Heart right ventricle (tissue), 16 donors: ENCODE measurements at places on chromosomes 2 and 18.

DNA sequence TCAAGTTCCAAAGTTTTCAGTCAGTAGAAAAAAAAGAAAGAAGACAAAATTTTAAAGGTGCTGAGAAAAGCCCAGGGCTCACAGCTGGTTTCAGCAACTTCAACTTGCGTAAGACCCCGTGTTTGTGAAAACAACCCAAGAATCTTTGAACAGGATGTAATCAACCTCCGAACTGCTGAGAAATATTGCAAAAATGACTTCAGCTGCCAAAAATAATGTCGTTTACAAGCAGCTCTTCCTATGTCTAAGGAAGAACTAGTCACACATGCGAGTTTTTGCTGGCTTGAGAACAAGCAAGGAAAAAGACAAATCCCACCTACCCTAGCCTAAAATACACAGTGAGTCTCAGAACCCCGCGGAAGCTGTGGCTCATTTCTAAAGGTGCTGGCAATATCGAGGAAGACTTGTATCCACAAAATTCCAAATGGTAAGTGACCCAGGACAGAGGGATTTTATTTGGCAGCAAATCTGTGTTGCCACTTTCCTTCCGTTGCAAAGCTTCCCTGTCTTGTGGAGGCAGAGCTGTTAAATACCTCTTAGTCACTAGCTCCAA, 59.8 kb upstream of the SLC8A1 start:
- H3K27ac ChIP-seq: peak overlapping the region; percentile 89
- no peaks in the 10 kb centered on the region for H3K36me3 ChIP-seq
- no peaks in the 10 kb centered on the region for H3K27me3 ChIP-seq
- peaks cover 40% of the 10 kb centered on the region for H3K4me1 ChIP-seq
- H3K4me3 ChIP-seq: peak overlapping the region; percentile 38
- peak; percentile 36 for DNase-seq

GRCh38 chr2:182907081-182907830, 40.8 kb upstream of the FRZB start:
- H3K27me3 ChIP-seq: no peaks in the 10 kb centered on the region
- H3K4me1 ChIP-seq: no peaks in the 10 kb centered on the region
- no peak overlapping the region for H3K27ac ChIP-seq

GRCh38 chr2:137202318-137202717, 437.0 kb downstream of the THSD7B start:
- DNase-seq: no peak
- H3K36me3 ChIP-seq: no peaks in the 10 kb centered on the region
- H3K4me1 ChIP-seq: no peaks in the 10 kb centered on the region
- no peak overlapping the region for H3K4me3 ChIP-seq
- no peaks in the 10 kb centered on the region for H3K27me3 ChIP-seq

DNA sequence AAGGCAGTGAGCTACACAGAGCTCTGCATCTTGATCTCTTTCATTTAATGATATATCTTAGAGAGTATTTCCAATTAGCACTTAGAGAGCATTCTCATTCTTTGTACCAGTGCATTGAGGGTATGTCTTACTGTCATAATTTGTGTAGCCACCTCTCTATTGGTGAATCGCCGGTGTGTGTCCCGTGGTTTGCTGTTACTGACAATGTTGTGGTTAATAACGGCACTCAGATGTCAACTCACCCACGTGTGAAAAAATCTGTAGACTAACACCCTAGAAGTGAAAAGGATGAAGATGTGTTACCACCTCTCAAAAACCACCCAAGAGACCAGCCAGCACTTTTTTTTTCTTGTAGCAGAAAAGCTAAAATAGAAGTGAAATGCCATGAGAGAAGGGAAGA, 37.1 kb downstream of the TEX51 start:
- H3K4me1 ChIP-seq: no peaks in the 10 kb centered on the region
- H3K36me3 ChIP-seq: no peaks in the 10 kb centered on the region
- no peak for DNase-seq
- H3K27me3 ChIP-seq: no peaks in the 10 kb centered on the region

DNA sequence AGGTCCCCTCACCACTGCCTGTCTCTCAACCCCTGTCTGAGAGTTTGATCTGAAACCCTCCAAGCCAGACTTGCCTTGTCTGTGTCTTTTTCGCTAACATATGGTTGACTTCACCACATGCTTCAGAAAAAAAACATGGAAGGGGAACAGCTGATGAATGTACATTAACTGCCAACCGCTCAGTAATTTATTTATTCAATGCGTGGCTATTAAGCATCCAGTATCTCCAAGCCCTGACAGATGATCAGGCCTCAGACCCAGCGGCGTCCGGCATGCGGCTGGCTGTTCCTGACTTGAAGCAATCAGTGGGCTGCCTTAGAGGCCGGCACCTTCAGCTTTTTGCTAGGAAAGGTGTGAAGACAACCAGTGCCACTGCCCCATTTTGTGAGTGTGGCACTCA, 62.3 kb downstream of the NGEF start:
- H3K36me3 ChIP-seq: no peaks in the 10 kb centered on the region
- H3K4me1 ChIP-seq: no peaks in the 10 kb centered on the region
- no peak overlapping the region for H3K27ac ChIP-seq
- DNase-seq: no peak

GRCh38 chr2:58006952-58007284, 39.7 kb upstream of the VRK2 start:
- H3K4me3 ChIP-seq: no peak overlapping the region
- DNase-seq: no peak
- no peaks in the 10 kb centered on the region for H3K4me1 ChIP-seq
- no peaks in the 10 kb centered on the region for H3K36me3 ChIP-seq
- no peaks in the 10 kb centered on the region for H3K27me3 ChIP-seq

GRCh38 chr2:230124757-230125431, 56.2 kb upstream of the SLC16A14 start:
- DNase-seq: peak; percentile 17
- no peak overlapping the region for H3K27ac ChIP-seq
- H3K27me3 ChIP-seq: no peaks in the 10 kb centered on the region

DNA sequence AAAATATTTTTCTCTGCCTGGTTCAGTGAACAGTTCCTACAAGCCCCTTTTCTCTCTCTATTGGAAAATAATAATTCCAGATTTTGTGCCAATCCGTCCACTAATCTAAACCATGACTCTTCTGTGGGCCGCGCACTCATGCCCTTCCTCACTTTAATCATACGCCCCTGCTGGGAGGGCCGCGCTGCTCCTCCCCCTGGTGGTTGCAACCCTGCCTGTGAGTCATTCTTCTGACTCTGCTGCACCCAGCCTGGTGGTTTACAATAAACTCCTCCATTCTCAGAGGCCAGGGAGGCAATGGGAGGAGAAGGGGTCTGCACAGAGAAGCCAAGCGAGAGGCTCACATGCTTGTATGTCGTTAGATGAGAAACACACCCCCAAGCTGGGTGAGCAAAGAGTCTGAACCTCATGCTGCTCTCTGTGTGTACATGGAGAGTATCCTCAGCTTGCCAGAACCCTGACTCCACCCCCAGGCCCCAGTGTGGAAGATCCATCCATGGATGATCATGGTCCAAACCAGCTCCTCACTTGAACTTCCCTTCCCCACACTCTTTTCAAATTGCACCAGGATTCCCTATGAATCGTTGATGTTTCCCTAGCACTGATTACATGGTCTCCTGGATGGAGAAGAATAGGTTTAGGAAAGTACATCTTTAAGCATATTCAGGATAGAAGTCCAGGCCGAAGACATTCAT, 228.9 kb downstream of the ANKRD30B start:
- no peak overlapping the region for H3K4me3 ChIP-seq
- DNase-seq: no peak
- H3K27ac ChIP-seq: no peak overlapping the region
- H3K36me3 ChIP-seq: no peaks in the 10 kb centered on the region
- H3K27me3 ChIP-seq: no peaks in the 10 kb centered on the region
- no peaks in the 10 kb centered on the region for H3K4me1 ChIP-seq

- no peaks in the 10 kb centered on the region for H3K27me3 ChIP-seq
- peak overlapping the region; percentile 79 for H3K27ac ChIP-seq
- H3K4me3 ChIP-seq: no peak overlapping the region
- H3K4me1 ChIP-seq: peaks cover 12% of the 10 kb centered on the region
Measured at GRCh38 chr2:26008851-26009566, 24.9 kb upstream of the RAB10 start.

GRCh38 chr2:96253006-96253405, 12.8 kb downstream of the TMEM127 start:
- peaks cover 15% of the 10 kb centered on the region for H3K36me3 ChIP-seq
- H3K27ac ChIP-seq: peak overlapping the region; percentile 71
- H3K4me1 ChIP-seq: peaks cover 93% of the 10 kb centered on the region

- no peaks in the 10 kb centered on the region for H3K27me3 ChIP-seq
- DNase-seq: no peak
- H3K27ac ChIP-seq: no peak overlapping the region
- H3K36me3 ChIP-seq: no peaks in the 10 kb centered on the region
- H3K4me3 ChIP-seq: no peak overlapping the region
- H3K4me1 ChIP-seq: no peaks in the 10 kb centered on the region
Measured at GRCh38 chr18:39198376-39198775, 1632.8 kb upstream of the CELF4 start.

DNA sequence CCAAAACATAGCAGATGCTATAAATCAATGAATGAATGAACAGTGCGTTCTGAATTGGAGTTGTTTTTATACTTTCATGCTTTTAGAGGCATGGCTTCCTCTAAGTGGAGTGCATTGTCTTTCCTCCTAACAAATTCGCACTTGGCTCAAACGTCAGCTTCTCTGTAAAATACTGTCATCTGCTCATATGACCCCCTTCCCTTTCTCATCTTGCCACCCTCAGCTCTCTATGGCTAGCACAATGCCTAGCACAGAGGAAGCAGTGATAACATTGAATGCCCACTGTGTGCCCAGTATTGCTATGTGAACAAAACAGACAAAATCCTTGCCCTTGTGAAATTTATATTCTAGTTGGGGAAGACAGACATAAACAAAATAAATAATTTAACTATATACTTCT, 258.8 kb downstream of the MREG start:
- H3K27ac ChIP-seq: peak overlapping the region; percentile 15
- no peak overlapping the region for H3K4me3 ChIP-seq
- H3K27me3 ChIP-seq: no peaks in the 10 kb centered on the region
- DNase-seq: no peak
- no peaks in the 10 kb centered on the region for H3K36me3 ChIP-seq
- H3K4me1 ChIP-seq: peaks cover 5% of the 10 kb centered on the region

GRCh38 chr18:13222856-13223281, 4.3 kb downstream of the LDLRAD4 start:
- DNase-seq: peak; percentile 61
- H3K4me1 ChIP-seq: peaks cover 68% of the 10 kb centered on the region
- no peaks in the 10 kb centered on the region for H3K27me3 ChIP-seq

DNA sequence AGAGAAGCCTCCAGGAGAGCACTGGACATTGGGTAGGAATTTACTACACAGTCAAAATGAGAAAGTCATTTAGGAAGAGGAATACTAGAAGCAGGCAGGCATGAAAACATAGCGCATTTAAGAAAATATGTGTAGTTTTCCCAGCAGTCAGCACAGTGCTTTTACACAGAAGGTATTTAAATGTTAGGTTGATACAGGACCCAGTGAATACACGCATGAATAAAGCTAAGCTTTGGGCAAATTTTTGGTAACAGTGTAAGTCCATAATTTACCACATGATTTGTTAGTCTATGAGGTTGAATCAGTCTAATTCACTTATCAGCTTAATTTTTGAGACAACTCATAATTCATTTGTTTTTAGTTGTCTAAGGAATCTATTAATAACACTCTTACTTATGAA, 421.7 kb upstream of the CDH20 start:
- H3K4me3 ChIP-seq: no peak overlapping the region
- DNase-seq: no peak
- no peak overlapping the region for H3K27ac ChIP-seq
- H3K36me3 ChIP-seq: no peaks in the 10 kb centered on the region
- H3K4me1 ChIP-seq: no peaks in the 10 kb centered on the region

GRCh38 chr2:177419274-177419673, 26.7 kb downstream of the AGPS start:
- no peak overlapping the region for H3K4me3 ChIP-seq
- no peak overlapping the region for H3K27ac ChIP-seq
- no peaks in the 10 kb centered on the region for H3K36me3 ChIP-seq

DNA sequence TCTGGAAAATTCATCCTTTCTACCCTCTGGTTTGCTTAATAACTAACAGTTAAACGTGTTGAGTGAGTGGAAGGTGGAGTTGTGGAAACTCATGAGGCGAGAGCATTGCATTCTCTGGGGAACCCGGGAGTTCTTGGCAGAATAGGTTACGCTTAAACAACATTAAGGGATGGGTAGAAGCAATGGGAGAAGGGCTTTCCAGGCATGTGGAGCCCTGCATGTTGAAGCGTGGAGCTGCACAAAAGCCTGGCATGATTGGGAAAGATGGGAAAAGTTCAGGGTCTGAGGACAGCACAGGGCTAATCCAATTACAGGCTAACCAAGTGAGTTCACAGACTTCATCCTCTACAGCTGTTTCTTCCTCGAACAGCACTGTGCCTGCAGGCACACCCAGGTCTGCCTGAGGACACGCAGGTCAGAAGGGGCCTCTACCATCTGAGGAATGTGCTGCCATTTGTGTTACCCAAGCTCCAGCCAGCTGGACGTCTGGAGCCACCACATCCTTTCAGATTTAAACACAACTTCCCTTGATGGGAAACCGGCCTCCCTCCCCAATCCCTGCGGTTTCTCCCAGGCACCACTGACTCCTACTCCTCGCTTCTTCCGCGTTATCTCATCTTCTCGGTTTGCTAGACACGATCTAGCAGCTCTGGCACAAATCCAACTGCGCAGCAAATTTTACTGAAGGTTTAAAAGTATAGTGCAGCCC, 164.2 kb downstream of the ANTXR1 start:
- peak overlapping the region; percentile 27 for H3K4me3 ChIP-seq
- H3K27ac ChIP-seq: peak overlapping the region; percentile 79
- peaks cover 21% of the 10 kb centered on the region for H3K4me1 ChIP-seq
- H3K36me3 ChIP-seq: no peaks in the 10 kb centered on the region
- DNase-seq: peak; percentile 59

- no peaks in the 10 kb centered on the region for H3K27me3 ChIP-seq
- H3K4me3 ChIP-seq: no peak overlapping the region
- H3K4me1 ChIP-seq: no peaks in the 10 kb centered on the region
Measured at GRCh38 chr18:48108136-48108535, 177.7 kb upstream of the SMAD2 start.

GRCh38 chr2:39647104-39647765, 18.5 kb upstream of the TMEM178A start:
- DNase-seq: no peak
- H3K27ac ChIP-seq: no peak overlapping the region
- H3K27me3 ChIP-seq: no peaks in the 10 kb centered on the region

GRCh38 chr2:206125901-206126300, 33.3 kb downstream of the NDUFS1 start:
- H3K4me1 ChIP-seq: no peaks in the 10 kb centered on the region
- H3K4me3 ChIP-seq: no peak overlapping the region
- H3K36me3 ChIP-seq: peaks cover 91% of the 10 kb centered on the region
- H3K27me3 ChIP-seq: no peaks in the 10 kb centered on the region
- DNase-seq: no peak
